HCT116 (cell line): ENCODE measurements at places on chromosomes 1 and 21. TPM values are rescaled to one million over a fixed set of nuclear protein-coding genes. Genes with fewer than 3 reads are reported as not detected.

DNA sequence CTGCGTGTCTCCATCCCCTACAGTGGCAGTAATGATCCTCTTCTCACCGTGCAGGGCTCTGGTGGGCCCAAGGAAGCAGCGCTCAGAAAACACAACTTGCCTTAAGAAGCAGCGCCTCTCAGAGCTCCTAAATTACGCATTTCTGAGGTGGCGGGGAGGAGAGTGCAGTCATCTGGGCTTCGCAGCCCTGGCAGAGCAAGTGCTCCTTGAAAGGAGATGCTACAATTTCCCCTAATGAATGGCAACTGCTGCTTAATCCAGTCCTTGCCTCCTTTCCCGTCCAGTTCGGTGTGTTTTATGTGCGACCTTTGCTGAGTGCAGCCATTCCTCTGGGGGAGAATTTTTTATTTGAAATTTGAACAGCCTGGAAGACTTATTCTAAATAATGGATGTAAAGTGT is 287.3 kb downstream of the PTPRU start:
- no peak for DNase-seq

DNA sequence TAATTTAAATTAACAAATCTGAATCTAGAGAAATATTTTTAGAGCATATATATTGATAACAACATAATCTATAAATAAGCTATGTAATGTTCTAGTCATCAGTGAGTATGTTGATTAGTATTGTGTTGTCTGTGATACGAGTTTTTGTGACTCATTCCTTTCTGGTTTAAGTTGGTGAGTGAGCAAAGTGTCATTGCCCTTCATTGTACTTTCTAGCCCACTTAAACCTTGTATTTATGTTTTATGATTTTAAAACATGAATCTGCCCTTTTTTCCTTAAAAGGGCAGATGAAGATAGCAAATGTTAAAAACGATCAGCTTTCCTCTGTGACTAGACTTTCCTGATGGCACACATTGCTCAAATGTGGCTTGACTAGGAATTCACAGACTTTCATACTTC is 38.5 kb downstream of the MACO1 start:
- no peak for DNase-seq

DNA sequence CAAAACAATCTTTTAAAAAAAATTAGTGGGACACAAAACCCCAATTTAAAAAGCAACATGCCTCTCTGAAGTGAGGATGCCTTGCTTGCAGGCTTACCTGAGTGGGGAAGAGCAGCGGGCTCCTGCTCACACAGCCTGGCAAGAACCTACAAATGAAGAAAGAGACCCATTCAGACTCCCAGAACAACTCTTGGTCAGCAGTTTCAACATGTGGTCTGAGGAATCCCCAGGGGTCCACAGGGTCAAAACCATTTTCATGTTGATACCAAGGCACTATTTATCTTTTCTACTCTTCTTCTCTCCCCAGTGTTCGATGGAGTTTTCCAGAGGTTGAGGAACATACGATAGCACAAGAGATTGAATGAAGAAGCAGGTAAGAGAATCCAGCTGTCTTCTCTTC is 55.9 kb downstream of the SIPA1L2 start:
- no peak for DNase-seq

DNA sequence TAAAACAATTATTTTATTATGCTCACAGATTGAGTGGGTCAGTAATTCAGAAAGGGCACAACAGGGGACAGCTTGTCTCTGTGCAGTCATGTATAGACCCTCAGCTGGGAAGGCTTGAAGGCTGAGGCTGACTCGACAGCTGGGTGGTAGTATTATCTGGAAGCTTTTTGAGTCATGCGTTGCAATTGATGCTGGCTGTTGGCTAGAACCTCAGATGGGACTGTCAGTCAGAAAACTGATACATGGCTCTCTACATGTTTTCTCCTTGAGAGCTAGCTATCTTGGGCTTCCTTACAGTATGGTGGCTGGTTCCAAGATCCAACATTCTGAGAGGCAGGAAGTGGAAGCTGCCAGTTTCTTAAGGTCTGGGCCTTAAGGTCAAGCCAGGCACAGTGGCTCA is 61.5 kb upstream of the SELENON start:
- no peak for DNase-seq

DNA sequence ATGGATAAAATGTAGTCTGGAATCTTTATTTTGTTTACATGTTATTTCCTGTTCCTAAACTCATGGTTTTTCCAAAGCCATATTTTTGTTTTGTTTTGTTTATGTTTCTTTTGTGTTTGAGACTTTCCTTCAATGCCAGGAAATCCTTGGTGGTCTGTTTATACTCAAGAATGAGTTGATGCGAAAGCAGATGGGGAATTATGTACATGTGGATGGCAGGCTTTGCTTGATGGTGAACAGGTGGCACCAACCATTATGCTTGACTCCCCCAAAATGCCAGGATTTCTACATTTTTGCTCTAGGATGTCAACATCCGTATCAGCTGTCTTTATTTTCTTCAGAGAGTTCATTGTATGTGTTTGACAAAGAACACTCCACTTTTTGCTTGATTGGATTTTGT is 448.5 kb downstream of the PRDM2 start:
- no peak for DNase-seq

- DNase-seq: no peak
These were observed 84.2 kb upstream of the DISP3 start for GRCh38 chr1:11394592-11395245.

- no peak for DNase-seq
These were observed 58.0 kb downstream of the PGM1 start for GRCh38 chr1:63651161-63651701.

DNA sequence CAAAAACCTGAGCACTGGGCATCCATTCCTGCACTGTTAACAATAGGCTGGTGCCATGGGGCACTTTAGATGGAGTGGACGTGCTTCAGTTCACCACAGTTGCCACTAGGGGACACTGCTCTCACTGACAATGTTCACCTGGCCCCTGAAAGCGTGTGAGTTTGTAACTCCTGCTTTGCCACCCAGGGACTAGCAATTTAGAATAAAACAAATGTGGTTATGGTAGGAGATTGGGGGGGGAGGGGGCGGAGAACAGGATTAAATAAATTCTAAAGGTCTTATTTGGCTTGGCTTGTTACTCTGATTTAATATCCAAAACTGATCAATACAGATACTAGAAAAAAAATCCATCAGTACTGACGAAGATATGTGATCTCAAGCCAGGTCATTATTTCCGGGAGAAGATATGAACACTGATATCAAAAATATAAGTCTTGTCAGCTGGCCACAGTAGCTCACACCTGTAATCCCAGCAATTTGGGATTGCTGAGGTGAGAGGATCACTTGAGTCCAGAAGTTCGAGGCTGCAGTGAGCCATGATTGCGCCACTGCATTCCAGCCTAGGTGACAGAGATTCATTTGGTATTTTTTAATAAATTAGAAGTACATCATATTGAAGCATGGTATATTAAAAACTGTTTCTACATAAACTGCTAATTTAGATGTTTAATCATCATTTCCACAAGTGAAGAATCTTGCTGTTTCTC is 23.2 kb downstream of the INTS7 start:
- peak; percentile 37 for DNase-seq

- no peak for DNase-seq
These were observed 102.2 kb downstream of the NTMT2 start for GRCh38 chr1:170247751-170248521.

GRCh38 chr1:230391776-230392535 is 34.2 kb downstream of the PGBD5 start:
- DNase-seq: no peak

DNA sequence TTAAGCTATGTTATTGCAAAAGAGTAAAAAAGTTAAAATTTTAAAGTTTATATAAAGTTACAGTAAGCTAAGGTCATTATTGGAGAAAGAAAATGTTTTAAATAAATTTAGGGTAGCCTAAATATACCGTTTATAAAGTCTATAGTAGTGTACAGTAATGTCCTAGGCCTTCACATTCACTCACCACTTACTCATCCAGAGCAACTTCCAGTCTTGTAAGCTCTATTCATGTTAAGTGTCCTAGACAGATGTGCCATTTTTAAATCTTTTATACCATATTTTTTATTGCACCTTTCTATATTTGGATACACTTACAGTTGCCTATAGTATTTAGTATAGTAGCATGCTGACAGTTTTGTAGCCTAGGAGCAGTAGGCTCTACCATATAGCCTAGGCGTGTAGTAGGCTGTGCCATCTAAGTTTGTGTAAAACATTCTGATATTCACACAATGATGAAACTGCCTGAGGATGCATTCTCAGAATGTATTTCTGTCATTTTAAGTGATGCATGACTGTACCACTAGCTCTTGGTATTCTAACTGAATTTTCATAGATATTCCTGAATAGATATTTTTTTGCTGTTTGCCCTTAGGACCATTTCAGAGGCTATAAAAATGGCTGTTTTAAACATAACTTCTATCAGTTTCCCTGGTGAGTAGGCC is 26.8 kb downstream of the PPP2R5A start:
- no peak for DNase-seq

DNA sequence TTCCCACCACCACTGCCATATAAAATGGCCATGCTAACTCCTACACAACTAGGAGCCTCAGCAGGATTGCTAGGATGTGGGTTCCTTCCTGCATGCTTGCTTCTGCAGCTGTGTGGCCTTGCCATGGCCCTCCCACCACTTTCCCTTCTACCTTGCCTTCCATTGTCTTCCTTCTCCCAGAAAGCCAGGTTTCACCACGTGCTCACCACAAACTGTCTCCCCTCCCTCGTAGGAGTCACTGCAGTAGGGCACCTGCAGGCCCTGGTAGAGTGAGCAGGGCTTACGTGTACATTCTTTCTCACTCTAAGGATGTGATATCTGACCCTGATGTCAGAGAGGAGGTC is 3.7 kb downstream of the C1orf226 start:
- DNase-seq: no peak

- peak; percentile 69 for DNase-seq
These were observed at the start of gene SNAPIN for GRCh38 chr1:153658400-153659174. TSS of gene SNAPIN (plus strand) at chr1:153658703. CDS start at chr1:153658744, 41 bp downstream.

DNA sequence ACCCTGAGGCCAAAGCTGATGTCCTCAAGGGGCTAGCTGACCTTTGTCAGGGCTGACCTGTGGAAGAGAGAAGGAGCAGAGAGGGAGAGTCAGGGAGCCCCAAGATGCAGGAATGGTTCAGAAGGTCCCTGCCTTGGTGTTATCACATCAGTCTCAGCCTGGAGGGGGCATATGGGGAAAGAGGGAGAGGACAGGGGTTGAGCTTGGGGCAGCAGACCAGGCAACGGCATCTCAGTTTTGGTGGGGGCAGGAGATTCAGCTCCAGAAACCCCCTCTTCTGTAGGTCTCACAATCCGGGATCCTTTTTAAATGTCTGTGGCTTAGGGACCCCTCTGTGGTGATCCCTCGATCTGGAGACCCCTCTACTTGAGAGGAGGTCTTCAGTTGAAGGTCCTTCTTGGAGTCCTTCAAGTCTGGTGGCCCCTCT is 815 bp downstream of the S100A13 start:
- DNase-seq: no peak

- no peak for DNase-seq
These were observed 125.4 kb downstream of the CASZ1 start for GRCh38 chr1:10671090-10671489.

- peak; percentile 79 for DNase-seq
These were observed 62.4 kb upstream of the USP24 start for GRCh38 chr1:55277377-55278130.

- no peak for DNase-seq
These were observed 74.4 kb downstream of the CLCA4 start for GRCh38 chr1:86621286-86621685.

GRCh38 chr1:66752671-66753371 is 562 bp downstream of the DYNLT5 start:
- DNase-seq: no peak

The ADGRL4 gene
- total RNA-seq: 0.10 TPM

The SV2A gene
- 0.15 TPM for total RNA-seq

The WDR77 gene
- total RNA-seq: 42.5 TPM

The RNU1-3 gene
- 1,685 TPM for total RNA-seq

The SHISAL2A gene
- total RNA-seq: not detected

The HSD3B2 gene
- total RNA-seq: 1.4 TPM

The OR6K2 gene
- total RNA-seq: not detected
